ENCODE measurements at places on chromosomes 16 and 17. TPM values are rescaled to one million over a fixed set of nuclear protein-coding genes. Genes with fewer than 3 reads are reported as not detected.

Gene NUDT7
- total RNA-seq, result 6.1 TPM

Gene DNAI2
- not detected for total RNA-seq

Gene FAM234A
- 130 TPM for total RNA-seq

DNA sequence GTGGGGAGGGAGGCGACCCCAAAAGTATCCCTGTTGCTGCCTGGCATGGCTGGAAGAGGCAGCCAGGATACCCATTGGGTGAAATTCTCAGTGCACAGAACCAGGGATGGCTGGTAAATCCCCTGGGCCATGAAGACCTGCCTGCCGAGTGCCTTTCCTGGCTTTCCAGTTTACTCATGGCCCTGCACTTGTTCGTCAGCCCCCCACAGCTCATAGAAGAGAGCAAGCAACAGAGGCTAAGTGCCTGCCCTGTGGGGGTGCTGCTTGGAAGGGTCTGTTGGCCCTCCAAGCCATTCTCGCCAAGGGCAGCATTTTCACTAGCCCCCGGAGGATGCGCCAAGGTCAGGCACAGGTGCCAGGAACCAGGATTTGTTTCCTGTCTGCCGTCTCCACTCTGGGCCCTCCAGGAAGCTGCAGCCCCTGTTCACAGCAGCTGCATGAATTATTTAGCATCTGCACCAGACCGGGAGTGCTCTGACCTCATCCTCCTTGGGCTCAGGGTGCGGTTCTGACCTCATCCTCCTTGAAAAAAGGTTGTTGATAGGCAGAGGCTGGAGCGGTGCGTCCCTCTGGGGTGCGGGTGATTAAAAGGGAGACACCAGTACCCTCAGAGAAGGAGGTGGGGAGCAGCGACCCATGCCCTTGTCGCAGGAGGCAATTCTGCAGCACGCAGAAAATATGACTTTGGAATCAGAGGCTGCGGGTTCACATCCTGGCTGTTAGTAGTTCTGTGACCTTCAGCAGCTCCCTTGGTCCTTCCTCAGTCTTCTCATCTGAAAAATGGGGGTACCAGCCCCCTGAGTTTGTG lies 14.2 kb upstream of the CD300A start:
- H3K27ac ChIP-seq, result no peak overlapping the region
- peaks cover 14% of the 10 kb centered on the region for H3K27me3 ChIP-seq
- no peak for DNase-seq
- no peaks in the 10 kb centered on the region for H3K4me1 ChIP-seq
- H3K4me3 ChIP-seq, result no peak overlapping the region

- no peaks in the 10 kb centered on the region for H3K27me3 ChIP-seq
- peaks cover 80% of the 10 kb centered on the region for H3K36me3 ChIP-seq
- peaks cover 81% of the 10 kb centered on the region for H3K4me1 ChIP-seq
- no peak overlapping the region for H3K27ac ChIP-seq
- DNase-seq, result no peak
Measured at GRCh38 chr17:40348562-40349476, 15.7 kb downstream of the GJD3 start.

DNA sequence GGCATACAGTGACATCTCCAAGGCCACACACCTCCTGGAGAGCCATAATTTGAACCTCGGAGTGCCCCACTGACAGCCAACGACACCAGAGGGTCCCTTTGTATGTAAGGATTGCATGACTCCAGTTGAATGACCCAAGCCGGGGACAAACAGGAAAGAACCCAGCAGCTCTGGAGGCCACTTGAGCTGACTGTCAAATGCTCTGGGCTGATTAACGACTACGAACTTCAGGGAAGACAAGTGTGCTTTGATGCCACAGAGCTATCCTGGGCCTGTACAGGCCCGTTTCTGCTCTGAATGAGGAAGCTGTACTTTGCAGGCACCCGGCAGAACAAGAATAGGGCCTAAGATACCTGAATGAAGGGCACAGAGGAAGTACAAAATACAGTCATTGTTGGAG lies 404.6 kb downstream of the SLC39A11 start:
- H3K27me3 ChIP-seq, result no peaks in the 10 kb centered on the region
- H3K4me3 ChIP-seq, result no peak overlapping the region
- peaks cover 10% of the 10 kb centered on the region for H3K36me3 ChIP-seq
- no peak for DNase-seq
- H3K27ac ChIP-seq, result no peak overlapping the region

DNA sequence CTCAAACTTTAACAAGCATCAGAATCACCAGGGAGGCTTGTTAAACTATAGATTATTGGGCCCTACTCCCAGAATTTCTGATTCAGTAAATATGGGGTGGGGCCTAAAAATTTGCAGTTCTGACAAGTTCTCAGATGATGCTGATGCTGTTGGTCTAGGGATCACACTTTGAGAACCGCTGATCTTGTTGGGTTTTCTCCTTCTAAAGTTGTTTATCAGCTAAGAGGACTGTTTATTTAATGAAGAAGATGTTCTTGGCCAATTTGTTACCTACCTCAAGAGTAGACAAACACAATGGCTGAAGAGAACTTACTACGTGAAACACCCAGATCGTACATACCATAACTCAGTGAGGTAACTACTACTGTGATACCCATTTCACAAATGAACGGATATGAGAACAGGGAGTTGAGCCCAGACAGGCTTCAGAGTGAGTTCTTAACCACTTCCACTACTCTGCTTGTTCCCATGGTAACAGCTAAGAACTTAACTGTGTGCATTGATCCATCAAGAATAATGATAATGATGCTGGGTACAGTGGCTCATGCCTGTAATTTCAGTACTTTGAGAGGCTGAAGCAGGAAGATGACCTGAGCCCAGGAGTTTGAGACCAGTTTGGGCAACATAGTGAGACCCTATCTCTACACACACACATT lies 85.3 kb upstream of the NSRP1 start:
- no peaks in the 10 kb centered on the region for H3K36me3 ChIP-seq
- peaks cover 23% of the 10 kb centered on the region for H3K27me3 ChIP-seq
- DNase-seq, result no peak
- H3K4me3 ChIP-seq, result no peak overlapping the region
- no peak overlapping the region for H3K27ac ChIP-seq
- H3K4me1 ChIP-seq, result no peaks in the 10 kb centered on the region

- no peaks in the 10 kb centered on the region for H3K4me1 ChIP-seq
- H3K27ac ChIP-seq, result no peak overlapping the region
- no peaks in the 10 kb centered on the region for H3K27me3 ChIP-seq
- DNase-seq, result no peak
- H3K36me3 ChIP-seq, result peaks cover 38% of the 10 kb centered on the region
- no peak overlapping the region for H3K4me3 ChIP-seq
Measured at GRCh38 chr16:27462200-27462845, 60.3 kb downstream of the IL21R start.

DNA sequence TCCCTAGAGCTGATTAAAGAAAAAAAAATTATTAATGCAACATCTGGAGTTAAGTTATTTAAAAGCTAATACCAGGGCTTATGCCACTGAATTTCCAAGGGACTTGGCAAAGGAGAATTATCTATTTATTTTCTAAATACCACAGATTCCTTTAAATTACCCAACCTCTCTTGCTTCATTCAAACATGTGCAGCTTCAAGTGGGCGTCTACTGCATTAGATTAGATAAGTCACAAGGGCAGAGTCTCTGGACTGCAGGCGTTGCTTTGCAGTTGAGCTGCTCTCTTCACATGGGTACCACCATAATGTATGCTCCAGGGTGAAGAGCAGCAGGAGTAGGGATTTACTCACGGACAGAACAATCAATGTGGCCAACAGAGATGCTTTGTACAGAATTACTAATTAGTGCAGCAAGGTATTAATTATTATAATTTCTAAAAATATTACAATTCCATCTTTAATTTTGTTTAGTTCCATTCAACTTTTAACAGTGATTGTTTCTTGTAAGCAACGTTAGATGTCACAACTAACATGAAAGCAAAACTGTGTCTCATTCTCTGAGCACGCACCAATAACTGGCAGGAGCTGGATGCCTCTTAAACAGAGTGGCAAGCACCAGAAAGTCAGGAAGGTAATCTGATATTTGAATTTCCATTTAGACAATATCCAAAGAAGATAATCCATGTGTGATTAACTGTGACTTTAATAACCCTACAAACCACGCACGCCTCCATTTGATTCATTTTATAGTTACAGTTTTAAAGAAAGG lies 214.2 kb downstream of the STX8 start:
- H3K27me3 ChIP-seq, result no peaks in the 10 kb centered on the region
- H3K36me3 ChIP-seq, result peaks cover 4% of the 10 kb centered on the region
- DNase-seq, result peak; percentile 11
- peak overlapping the region; percentile 51 for H3K4me3 ChIP-seq
- H3K27ac ChIP-seq, result no peak overlapping the region
- peaks cover 8% of the 10 kb centered on the region for H3K4me1 ChIP-seq

Data from Calu3 (cell line).